ENCODE measurements at places on chromosomes 13 and 19.

GRCh38 chr13:35765366-35765765 is 288.9 kb upstream of the MAB21L1 start:
- DNase-seq: no peak

DNA sequence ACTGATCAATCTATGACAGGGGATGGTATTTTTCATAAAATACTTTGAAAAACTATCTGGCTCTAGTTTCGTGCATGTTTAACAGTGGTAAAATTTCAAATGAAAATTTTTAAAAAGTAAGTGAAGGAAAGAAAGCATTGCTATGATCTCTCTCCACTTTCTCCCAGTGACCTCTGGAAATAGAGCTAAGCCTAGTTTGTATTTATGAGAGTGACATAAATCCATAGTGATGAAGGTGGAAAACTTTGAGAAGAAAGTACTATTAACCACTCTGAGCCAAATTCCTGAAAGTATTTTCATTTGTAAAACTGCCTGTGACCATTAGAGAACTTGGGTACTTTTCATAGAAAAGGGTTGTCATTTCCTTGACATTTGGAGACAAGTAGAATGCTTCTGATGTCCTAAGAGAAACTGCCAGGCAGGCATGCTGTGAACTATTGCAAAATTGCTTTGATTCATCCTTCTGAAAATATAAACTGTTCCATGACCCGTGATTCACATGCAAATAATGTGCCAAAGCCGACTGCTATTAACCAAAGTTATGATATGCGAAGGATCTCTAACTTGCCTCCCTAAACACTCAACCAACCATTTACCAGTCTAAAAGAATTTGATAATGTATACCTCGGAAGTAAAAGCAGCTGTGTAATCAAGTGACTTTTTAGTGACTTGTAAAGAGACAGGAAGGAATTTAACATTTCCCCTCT is 133.2 kb downstream of the VWA8 start:
- DNase-seq: peak; percentile 87

DNA sequence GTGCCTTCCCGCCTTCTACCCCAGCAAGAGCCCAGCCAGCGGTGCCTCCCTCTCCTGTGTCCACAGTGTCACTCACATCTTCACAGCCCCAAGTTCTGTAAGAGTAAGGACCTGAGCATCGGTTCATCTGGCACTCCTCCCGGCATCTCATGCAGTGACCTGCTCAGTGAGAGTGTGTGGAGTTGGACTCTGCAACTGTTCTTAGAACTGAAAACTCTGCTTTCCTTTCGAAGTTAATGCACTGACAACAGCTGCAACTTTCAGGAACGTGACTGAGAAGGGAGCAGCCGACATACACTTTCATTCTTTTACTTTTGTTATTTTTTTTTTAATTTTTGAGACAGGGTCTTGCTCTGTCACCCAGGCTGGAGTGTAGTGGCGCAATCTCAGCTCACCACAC is 41.2 kb downstream of the CEP89 start:
- DNase-seq: no peak

DNA sequence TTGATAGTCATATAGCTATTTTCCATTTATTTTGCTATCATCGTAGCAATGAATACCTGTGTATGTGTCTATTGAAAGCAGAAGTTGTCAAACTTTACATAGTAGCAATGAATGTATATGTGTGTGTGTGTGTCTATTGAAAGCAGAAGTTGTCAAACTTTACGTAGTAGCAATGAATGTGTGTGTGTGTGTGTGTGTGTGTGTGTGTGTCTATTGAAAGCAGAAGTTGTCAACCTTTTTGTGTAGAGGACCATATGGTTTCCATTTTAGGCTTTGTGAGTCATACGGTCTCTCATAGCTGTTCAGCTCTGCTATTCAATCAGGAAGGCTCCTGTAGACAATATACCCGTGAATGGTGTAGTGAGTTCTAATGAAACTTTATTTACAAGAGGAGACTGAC is 20.8 kb downstream of the NLRP4 start:
- no peak for DNase-seq

DNA sequence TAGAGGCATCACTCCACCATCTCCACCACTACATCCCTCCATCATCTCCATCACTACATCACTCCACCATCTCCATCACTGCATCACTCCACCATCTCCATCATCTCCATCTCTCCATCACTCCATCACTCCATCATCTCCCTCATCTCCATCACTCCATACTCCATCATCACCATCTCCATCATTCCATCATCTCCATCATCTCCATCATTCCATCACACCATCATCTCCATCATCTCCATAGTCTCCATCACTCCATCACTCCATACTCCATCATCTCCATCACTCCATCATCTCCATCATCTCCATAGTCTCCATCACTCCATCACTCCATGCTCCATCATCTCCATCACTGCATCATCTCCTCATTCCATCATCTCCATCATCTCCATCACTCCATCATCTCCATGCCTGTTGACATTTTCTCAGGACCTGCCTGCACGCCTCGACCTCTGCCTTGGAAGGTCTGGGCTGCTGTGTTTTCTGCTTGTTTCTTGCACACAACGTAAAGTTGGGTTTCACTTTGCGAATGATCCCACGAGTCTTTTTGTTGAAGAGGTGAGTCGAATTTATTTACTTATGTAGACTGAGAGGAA is 21.2 kb upstream of the RASA3 start:
- DNase-seq: no peak

DNA sequence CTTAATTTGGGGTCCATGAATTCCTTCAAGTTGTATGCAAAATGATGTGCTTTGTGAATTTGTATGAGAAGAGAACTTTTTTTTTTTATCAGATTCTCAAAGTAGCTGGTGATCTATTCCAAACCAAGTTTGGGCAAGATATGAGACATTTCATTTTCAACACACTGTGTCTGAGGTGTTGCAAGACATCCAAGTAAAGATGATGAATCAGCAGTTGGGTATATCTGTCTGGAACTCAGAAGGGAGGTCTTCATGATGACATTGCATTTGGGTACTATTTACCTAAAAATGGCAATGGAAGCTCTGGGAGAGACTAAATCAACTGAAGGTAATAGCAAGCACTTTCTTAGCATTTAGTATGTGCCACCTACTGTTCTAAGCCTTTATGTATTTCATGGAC is 2.8 kb downstream of the FAM124A start:
- DNase-seq: no peak

DNA sequence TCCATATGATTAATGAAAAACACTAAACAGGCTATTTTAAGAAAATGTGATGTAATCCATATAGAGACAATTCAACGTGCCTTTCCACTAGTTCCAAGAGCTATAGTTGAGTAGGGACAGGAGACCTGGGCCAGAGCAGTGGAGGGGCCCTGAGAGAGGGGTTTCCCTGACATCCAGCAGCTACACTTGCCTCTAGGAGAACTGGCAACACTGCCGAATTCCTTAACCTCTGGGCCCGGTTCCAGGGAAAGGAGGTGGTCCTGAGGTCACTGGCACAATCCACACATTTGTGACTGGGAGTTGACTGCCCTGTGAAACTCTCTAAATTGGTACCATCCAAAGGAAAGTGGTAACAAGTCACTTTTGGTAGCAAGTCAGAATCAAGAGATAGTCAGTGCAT is 264.4 kb downstream of the DCLK1 start:
- no peak for DNase-seq

DNA sequence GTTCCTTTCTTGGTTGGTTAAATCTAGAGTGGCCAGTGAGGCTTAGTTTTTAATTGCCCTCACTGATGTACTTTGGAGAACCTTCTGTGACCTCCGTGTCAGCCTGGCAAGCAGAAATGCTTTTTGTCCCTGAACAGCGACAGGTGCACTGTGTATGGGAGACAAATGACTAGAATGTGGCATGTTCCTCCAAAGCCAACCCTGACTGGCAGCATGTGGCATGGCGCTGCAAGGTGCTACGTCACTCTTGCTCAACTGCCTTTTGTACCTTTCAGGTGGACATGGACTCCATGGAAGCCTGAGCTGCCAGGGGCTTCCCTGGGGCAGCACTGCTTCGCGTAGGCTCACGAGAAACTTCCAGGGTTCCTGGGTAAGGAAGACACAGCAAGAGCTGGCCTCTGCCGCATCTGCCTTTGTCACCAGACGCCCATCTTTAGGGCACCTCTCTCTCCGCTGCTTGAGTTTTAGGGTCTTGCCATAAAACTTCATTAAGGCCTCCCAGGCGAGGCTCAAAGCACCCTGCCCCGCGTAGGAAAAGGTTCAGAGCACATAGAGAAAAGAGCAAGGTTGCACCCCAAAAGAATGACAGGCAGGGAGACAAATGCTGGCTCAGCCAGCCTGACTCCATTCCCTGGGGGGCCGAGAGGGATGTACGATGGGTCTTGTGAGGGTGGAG is 167.1 kb upstream of the SOX1 start:
- DNase-seq: no peak

- no peak for DNase-seq
These were observed 890 bp upstream of the ZNF611 start for GRCh38 chr19:52735734-52736133.

GRCh38 chr13:108326309-108326708 is 56.8 kb downstream of the TNFSF13B start:
- no peak for DNase-seq
